ENCODE measurements at places on chromosomes 12 and 14. TPM values are rescaled to one million over a fixed set of nuclear protein-coding genes. Genes with fewer than 3 reads are reported as not detected.
A peak's percentile ranks its signal among the peaks of the same experiment; 100 is the strongest.

- DNase-seq, result no peak
Measured at GRCh38 chr12:53820514-53821306, 68.9 kb upstream of the CISTR start.

Gene TMEM63C
- total RNA-seq, result 0.24 TPM

Gene ACVRL1
- total RNA-seq, result 14.9 TPM

GRCh38 chr14:101836135-101836534 is 74.6 kb downstream of the PPP2R5C start:
- DNase-seq, result no peak

DNA sequence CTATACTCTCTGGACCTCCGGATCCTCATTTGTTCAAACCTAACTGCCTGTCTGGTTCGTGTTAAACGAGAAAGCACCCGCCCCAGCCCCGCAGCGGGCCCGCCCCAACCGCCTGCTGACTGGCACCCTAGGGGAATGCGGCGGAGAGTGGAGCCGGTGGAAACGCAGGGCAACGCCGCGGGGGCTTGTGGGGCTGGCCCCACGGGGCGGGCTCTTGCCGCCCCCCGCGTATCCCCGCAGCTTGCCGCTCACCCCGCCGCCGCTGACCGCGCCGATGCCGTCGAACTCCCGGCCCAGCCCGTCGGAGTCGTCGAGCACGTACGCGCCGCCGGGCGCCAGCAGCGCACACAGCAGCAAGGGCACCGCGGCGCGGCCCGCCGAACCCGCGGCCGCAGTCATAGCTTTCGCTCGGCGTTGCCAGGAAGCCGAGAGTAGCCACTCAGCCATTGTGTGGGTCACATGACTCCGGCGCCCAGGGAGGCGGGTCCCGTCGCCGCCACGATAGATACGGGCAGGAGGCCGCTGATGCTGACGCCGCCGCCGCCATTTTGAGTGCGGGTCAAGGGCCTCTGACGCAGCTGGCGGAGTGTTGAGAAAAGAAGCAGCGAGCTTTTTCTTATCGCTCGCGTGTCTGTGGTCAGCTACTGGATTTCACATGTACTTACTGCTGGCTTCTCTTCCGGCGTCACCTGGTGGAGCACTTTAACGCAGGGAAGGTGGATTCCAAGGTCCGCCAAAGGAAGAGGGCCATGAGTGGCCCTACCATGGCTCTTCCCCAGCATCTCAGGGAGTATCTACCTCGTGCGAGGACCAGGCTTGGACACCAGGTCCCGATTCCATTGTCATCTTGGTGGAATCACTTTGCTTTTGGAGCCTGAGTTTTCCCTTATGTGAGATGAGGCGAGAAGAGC is at the start of gene GALC:
TSS of gene GALC (minus strand) at position 465 of the 911 bp plus-strand sequence. CDS start at position 447, 18 bp downstream.
- DNase-seq, result peak; percentile 70

GRCh38 chr12:50504798-50505674 is at the start of gene DIP2B:
Gene DIP2B (plus strand): TSS chr12:50504985. CDS start chr12:50505141, 156 bp downstream.
- peak; percentile 87 for DNase-seq

- no peak for DNase-seq
Measured at GRCh38 chr12:54217774-54218241, 29.0 kb upstream of the SMUG1 start.

GRCh38 chr14:31154956-31155355 is 52.6 kb downstream of the HECTD1 start:
- no peak for DNase-seq

Gene GPR137C
- 0.52 TPM for total RNA-seq

- DNase-seq, result no peak
Measured at GRCh38 chr12:46958053-46958452, 121.4 kb upstream of the PCED1B start.

GRCh38 chr14:77043984-77044485 is 15.5 kb upstream of the IRF2BPL start:
- no peak for DNase-seq

Gene C12orf75
- total RNA-seq, result 42.6 TPM

DNA sequence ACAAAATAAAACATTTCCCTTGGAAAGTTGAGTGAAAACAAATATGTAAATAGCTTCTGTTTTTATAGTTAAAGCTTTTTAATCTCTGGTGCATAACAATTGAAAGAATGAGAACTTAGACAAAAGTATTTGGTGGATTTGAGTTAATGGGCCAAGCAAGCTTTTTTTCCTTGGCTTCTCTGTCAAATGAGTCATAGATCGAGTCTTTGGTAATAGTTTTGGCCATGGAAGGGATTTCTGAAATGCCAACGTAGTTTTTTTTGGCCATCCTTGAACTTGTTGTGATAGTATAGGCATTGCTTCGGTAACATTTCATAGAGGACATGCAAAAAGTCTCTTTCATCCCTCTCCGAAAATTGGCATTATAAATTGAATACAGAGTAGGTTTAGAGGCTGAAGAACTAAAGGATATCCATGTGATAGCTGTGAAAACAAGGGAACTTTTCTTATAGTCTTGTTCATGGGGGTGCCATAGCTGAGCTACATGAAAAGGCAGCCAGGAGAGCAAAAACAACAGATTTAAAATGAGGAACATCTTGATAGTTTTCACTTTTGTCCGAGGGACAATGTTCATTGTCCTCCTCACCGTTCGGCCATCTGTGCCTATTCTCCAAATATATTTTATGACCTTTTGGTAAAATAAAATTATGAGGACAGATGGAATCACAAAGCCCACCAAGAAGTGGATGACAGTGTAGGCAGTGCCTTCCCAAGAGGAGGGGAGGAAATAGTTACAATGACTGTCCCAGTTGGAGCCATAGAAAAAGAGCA is 34.7 kb downstream of the GPR19 start:
- DNase-seq, result no peak

GRCh38 chr12:108896336-108896735 is 16.4 kb downstream of the DAO start:
- no peak for DNase-seq

DNA sequence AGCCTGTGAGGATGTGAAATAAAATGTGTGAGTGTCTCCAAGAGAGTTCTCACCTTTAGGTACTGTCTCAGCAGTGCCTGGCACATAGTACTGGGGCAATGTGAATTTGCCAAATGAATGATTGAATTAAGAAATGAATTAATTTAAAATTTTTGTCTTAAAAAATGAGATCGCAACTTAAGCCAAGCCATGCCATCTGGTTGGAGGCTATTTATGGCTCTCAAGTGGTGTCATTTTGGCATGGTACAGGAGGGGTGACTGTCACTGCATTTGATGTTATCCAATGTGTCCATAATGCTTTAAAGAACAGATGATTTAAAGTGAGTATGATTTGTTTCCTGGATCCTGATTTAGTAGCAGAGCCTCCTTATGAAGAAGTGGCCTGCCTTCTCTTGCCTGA is 80.3 kb downstream of the SRGAP1 start:
- DNase-seq, result no peak

Gene ADAM21
- total RNA-seq, result 0.05 TPM

GRCh38 chr12:91985002-91985787 is 160.5 kb downstream of the BTG1 start:
- no peak for DNase-seq

GRCh38 chr14:91511043-91511383 is 903 bp upstream of the PPP4R3A start:
- DNase-seq, result no peak

Gene CLEC6A
- 0.09 TPM for total RNA-seq

DNA sequence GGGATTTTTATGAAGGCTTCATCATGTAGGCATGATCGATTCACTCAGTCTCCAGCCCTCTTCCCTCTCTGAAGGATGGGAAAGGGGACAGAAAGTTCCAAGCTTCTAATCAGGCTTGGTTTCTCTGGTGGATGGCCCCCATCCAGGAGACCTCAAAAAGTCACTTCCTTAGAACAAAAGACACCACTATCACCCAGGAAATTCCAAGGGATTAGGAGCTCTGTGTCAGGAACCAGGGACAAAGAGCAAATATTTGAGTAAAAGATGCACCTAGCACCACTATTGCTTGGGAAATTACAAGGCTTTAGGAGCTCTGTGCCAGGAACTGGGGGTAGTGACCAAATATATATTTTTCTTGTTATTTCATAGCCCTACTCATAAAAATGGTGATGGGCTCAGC is 33.6 kb upstream of the TMX1 start:
- DNase-seq, result no peak

- DNase-seq, result no peak
Measured at GRCh38 chr14:80415636-80416035, 204.3 kb upstream of the DIO2 start.

DNA sequence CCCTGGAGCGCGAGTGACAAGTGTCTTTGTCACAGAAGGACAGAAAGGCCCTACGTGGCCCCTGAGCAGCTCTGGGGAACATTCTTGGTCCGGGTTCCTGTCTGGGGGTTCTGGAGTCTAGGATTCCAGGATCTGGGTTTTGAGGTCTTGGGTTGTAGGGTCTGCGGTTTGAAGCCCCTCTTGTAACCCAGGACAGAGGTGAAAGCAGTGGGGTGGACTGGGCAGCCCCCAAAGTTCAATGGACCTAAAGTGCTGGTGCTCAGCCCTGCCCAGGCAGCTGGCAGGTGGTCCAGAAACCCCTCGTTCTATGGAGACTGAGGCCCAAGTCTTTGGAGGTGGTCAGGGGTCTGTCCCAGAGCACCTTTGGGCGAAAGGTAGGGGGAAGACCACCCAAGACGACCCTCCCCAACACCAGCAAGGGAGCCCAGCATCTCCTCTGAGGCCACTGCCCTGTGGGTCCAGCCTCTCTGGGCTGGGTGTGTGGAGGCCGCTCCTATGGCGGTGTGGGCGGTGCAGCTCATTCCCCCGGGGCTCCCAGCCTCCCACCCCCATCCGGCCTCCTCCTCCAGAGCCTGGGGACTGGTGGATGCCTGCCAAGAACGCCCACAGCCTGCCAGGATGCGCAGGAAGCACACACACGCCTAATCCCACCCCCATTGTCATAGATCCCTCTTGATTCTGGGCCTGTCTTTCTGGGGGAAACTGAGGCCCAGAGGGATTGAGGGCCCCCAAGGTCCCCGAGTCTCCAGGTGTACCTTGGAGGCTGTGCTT is 30.2 kb upstream of the ANKRD9 start:
- DNase-seq, result no peak

GRCh38 chr14:82414853-82415539 is 881.3 kb upstream of the SEL1L start:
- DNase-seq, result no peak

DNA sequence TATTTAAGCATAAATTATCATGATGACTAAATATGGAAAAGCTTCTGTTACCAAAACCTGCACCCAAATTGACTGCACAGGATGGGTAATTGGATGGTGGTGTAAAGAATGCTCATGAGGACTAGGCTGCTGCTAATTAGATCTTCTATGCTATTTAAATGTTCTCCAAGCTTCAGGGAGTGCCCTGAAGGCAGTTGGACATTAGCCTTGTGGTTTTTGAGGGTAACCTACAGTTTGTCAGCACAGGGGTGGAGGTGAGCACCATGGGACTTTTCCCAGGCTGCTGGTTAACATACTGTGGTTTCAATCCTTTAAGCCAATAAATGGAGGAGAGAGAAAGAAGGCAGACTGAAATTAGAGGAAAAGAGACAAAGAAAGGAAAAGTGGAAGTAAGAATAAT is 145.0 kb downstream of the WIF1 start:
- DNase-seq, result no peak

DNA sequence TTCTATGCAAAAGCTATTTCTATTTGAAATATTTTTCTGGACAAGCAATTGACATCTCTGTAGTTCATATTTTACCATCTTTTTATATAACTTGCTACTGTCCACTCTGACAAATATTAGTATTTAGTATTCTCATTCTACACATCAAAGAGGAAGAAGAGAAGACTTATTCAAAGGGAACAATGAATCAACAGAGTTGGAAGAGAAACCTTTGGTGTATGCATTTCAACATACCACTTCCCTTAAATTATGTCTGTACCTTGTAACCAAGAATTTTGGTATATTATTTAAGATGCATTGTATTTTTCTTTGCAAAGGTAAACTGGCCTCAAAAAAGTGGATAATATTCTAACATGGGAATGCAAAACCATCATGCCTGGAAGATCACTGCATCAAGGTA is 72.1 kb upstream of the DUSP6 start:
- DNase-seq, result no peak

- DNase-seq, result no peak
Measured at GRCh38 chr12:26122681-26123481, 2.0 kb downstream of the BHLHE41 start.

- no peak for DNase-seq
Measured at GRCh38 chr12:62211510-62211909, 48.7 kb upstream of the USP15 start.

Gene MMP19
- 4.5 TPM for total RNA-seq

DNA sequence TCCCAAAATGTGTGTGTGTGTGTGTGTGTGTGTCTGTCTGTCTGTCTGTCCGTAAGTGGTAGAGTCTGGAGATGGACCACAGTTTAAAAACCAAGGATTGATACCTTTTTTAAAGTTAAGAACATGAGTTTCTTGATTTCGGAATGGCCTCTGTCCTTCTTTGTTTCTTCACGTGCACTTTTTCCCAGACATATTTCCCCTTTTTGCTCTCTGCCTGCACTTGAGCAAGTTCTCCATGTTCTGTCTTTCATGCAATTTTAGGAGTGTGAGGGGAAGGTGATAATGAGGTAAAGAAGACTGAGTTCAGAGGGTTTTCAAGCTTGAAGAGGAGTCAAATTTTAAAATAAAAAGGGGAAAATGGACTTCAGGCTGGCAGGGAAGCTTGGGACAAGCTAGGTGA is 12.7 kb downstream of the OLR1 start:
- no peak for DNase-seq

Gene CARMIL3
- 0.52 TPM for total RNA-seq

GRCh38 chr12:2796187-2796666 is 1.5 kb downstream of the FKBP4 start:
- no peak for DNase-seq

Gene SPIC
- total RNA-seq, result 7.0 TPM

Gene ACYP1
- 24.8 TPM for total RNA-seq

Gene CLEC2A
- total RNA-seq, result not detected

DNA sequence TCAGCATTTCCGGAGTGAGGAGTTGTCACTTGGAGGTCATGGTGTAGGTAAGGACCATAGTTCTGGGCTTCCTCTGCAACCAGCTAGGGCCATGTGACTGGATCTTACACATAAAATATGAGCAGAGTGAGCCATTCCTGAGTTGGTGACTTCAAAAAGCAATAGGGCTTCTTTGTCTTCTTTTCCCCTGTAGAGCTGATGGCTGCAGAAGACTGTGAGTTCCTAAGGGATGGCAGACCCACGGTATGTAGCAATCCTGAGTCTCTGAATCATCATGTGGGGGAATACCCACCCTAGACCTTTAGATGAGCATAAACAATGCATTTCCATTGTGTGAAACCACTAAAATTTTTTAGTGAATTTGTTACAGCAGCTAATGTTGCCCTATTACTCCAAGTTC is 151.1 kb upstream of the TBX3 start:
- DNase-seq, result no peak

Gene ANKS1B
- 4.9 TPM for total RNA-seq

GRCh38 chr14:67665868-67666267 is 8.6 kb downstream of the VTI1B start:
- DNase-seq, result no peak

GRCh38 chr12:26488351-26488750 is 293.0 kb downstream of the SSPN start:
- DNase-seq, result no peak

DNA sequence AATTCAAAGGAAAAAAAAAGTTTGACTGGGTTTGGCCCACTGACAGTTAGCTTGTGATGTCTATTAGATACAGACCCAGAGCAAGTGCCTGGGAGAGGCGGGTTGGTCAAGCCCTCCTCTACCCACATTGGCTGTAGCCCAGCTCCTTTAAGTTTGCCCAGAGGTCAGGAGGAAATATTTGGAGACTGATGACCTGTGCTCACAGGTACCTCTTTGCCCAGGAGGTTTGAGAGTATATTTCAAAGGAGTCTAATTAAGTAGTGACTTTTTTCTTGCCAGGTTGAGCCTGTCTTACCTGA is 21.8 kb upstream of the PDE1B start:
- DNase-seq, result no peak
